ENCODE measurements at places on chromosomes 12 and 14.

DNA sequence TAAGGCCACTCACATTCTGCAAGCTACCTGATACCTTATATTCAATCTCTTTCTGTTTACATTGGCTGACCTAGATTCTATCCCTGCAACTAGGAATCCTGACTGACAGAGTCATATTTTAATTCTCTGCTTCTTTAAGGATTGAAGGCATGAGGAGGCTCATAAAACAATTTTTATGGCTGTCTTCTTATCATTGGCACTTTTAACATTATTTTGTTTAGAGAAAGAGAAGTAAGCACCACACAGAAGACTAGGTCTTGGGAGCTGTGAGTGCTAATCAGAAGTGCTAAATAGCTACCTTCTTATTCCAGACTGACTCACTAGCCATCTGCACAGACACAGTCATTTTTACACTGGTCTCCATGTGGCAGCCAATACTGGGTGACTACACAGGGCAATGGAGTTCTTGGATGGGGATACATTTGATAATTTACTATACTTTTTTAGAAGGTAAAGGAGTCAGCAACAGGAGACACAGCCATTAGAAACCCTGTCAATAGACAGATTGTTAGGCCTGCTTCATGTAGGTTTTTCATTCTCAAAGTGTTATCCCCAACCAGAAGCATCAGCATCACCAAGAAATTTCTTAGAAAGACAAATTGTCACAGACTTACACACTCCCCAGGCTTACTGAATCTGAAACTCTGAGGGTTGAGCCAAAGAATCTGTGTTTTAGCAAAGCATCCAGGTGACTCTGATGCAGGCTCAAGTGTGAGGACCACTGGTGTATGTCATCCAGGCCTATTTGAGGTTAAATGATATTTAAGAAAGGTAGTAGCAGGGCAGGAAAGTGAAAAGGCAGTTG, 214.1 kb downstream of the DUSP6 start:
- DNase-seq, result no peak

DNA sequence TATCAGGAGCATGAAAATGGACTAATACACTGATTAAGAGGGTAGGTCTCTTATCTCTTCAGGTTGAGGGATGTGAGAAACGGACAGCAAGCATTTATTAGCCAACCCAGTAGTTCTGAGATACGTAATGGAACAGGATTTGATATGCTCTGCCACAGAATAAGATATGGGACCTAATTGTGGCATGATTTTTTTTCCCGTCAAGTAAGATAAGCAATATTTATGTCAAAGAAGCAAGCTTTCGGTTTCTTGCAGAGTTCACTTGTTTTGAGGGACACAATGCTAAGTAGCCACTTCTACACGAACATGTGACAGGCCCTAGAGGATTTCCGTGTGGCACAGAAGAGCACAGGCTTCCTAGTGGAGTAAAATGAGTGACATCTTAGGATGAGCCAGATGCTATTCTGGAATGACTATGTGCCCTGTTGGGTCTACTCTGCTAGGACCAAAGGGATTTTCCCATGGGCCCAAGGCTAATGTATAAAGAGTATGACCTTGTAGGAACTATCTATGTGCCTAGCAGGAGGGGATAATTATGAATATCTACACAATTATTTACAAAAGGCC, 57.9 kb downstream of the SLC38A1 start:
- DNase-seq, result no peak

DNA sequence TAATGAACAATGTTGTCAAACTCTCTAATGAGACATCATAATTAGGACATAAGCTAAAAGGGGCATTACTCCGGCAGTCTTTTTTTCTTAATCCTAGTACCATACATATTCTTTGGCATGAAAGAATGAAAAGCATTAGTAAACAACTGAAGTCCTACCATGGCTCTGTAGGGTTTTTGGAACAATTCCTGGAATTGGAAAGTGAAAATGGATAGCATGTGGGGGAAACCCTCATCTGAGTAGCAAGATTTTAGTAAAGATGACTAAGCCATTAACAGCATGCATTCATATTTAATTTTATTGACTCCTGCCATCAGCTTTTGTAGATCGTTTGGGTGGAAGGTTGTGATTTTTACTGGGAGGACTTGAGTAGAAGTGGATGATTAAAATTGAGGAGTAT, 216.2 kb upstream of the PDZRN4 start:
- DNase-seq, result no peak

DNA sequence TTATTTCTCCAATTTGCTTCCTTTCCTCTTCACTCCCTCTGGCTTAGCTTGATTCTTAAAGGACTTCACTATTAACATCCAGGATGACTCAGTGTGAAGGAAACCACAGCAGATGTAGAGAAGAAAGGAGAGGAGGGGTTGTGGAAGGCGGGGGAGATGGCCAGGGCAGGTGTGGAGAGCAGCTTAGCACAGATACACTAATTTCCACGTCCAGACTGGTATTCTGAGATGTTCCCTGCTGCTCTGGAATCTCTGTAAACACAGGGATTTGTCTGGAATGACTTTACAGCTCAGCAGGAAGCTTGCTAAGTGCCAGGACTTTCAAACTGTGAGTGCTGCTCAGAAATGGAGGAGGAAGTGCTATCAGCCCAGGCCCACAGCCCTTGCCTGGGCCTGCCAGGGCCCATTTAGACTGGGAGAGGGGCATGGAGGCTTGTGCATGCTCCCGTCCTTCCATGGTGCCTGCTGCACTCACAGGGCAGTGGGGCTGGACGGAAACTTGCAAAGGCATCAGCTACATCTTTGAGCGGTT, 202.5 kb upstream of the DDHD1 start:
- no peak for DNase-seq

All from right cardiac atrium (tissue), 5 donors.